ENCODE measurements at places on chromosomes 5 and 9.

GRCh38 chr5:172149073-172149472, 39.0 kb downstream of the STK10 start:
- peak; percentile 70 for DNase-seq

- no peak for DNase-seq
Observed at GRCh38 chr9:10274988-10275387, 337.8 kb downstream of the PTPRD start.

DNA sequence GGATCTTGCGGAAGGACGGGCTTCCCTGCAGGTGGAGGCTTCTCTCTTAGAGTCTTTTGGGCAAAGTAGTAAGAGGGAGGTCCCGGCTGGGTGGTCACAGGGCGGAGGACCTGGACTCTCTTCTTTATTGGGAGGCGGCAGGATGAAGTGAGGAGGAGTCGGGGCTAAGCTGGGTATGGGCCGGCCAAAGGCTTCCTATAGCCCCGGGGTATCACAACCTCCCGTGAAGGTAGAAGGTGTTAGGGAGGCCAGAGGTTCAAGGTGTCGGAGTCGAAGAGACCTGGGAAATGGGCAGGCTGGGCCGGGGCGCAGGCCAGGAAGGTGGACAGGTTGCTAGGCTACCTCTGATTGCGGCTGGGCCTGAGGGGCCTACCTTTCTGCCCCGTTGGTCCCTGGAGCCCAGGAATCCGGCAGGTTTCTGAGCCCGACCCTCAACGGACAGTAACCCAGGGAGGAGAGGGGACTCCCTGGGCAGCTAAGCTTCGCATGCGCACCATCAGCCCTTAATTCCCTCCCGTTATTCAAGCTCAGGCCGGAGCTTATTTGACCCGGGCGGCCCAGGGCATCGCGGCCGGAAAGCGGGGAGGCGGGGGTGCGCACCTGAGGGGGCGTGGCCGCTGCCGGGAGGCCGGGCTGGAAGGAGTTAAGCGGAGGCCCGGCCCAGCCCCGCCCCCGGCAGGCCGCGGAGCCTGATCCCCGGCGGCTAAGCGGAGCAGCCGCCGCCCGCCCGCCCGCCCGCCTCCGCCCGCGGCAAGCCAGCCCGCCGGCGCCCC, at the start of gene TESK1:
TSS of gene TESK1 (plus strand) at position 685 of the 773 bp plus-strand sequence. CDS start 358 bp downstream, outside the sequence.
- peak; percentile 88 for DNase-seq

DNA sequence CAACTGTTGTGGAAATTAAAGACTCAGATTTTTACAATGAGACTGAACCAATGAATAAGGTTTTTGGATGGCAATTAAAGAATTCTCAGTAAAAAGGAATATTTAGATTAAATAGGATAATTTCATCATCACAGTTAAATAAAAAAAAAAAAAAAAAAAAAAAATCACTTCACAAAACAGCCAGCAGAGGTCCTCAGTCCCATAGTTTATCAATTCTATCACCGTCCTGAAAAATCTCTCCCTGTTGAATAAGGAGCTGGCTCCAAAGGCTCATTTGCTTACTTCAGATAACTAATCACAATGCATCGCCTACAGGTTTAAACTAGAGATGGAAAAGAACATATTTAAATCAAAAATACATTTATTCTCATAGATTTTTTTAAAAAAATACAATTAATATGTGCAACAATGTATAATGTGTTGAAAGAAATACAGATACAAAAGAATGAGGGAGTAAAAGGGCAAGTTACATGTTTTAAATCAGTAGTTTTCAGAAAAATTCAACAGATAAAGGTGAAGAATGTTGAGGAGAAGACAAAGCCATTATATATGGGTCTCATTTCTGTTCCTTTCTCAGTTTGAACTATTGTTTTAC, 175.8 kb upstream of the CHD1 start:
- peak; percentile 34 for DNase-seq

- no peak for DNase-seq
Observed at GRCh38 chr9:89309166-89309565, 1.8 kb upstream of the CKS2 start.

DNA sequence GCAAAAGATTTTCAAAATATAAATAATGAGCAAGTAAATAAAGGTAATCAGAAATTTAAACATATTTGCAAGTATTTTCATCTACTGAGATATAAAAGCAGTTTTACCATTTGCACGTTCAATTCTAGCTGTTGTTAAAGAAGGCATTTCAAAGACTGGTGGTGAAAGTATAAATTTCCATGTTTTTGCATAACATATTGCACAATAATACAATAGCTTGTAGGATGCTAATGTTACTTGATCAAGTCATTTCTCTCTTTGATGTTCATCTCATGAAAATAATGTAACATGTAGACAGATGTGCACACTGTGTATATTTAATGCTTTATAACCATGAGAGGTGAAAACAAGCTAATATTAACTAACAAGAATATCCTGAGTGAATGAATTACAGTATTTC, 651.9 kb downstream of the CDH9 start:
- no peak for DNase-seq

DNA sequence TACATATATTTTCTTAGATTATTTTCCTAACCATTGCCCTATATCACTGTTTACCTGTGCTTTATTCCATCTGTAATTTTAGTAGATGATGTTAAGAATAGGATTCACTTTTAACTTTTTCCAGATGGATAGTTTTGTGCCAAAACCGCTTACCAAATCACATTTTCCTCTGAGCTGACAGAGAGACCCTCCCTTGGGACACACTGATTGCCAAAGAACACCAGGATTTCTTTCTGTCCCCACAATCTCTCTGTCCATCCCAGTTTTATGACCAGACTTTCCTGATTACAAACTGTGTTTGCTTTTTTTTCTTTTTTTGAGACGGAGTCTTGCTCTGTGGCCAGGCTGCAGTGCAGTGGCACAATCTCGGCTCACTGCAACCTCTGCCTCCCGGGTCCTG, 81.3 kb upstream of the SPATA31C2 start:
- no peak for DNase-seq

- no peak for DNase-seq
Observed at GRCh38 chr5:88489364-88489763, 220.7 kb upstream of the TMEM161B start.

DNA sequence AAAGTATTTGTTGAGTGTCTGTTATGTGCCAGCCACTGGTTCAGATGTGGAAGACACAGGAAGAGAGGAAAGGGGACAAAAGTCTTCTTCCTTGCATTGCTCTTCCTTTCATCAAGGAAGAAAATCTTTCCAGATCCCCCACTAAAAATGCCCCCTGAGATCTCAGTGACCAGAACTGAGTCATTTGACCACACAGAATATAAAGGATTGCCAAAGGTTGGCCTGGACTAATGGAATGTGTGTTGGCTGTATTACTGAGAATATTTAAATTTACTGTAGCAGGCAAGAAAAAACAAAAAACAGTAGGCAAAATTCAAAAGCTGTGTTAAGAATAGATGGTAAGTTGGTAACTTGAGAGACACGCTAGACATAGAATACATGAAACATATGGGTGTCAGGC, 10.0 kb upstream of the SEPTIN8 start:
- DNase-seq, result peak; percentile 63

DNA sequence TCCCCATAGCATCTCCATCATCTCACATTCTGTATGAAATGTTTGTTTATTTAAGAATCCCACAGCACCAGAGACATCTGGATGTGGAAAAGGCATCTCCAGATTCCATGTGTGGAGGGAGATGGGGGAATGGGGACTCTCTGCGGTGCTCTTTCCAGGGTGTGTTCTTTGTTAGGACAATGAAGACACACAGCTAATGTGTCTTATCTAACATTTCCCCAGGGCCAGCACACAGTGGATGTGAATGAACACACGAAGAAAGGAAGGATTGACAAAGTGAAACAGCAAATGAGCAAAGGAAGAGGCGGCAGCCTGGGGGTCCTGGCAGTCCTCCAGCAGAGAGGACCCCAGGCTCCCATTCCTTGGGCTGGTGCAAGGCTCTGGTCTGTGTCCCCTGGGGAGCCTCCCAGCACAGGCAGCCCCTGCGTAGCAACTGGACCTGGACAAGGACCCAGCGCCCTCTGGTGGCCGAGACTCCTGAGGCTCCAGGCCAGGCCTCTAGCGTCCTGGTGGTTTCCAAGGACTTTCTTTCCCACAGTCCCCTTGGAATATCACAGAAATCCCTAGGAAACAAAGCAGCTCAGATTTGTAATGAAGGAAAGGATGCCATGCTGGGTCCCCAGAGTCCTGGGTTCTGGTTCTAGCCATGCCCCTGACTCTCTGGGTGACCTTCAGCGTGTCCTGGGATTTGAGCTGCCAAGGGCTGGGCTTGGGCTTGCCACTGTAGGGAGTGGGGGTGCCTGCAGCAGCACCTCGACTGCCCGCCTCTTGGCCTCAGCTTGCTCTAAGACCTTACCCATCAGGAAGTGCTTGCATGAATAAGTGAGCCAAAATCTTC, 3.5 kb upstream of the PDLIM7 start:
- DNase-seq, result peak; percentile 89

GRCh38 chr9:129907201-129907600, 71.9 kb downstream of the USP20 start:
- no peak for DNase-seq

- DNase-seq, result no peak
Observed at GRCh38 chr5:90689064-90689463, 130.5 kb downstream of the ADGRV1 start.

- DNase-seq, result no peak
Observed at GRCh38 chr5:138712791-138713190, 40.4 kb upstream of the CTNNA1 start.

GRCh38 chr5:10577371-10578292, 13.8 kb downstream of the ANKRD33B start:
- no peak for DNase-seq

DNA sequence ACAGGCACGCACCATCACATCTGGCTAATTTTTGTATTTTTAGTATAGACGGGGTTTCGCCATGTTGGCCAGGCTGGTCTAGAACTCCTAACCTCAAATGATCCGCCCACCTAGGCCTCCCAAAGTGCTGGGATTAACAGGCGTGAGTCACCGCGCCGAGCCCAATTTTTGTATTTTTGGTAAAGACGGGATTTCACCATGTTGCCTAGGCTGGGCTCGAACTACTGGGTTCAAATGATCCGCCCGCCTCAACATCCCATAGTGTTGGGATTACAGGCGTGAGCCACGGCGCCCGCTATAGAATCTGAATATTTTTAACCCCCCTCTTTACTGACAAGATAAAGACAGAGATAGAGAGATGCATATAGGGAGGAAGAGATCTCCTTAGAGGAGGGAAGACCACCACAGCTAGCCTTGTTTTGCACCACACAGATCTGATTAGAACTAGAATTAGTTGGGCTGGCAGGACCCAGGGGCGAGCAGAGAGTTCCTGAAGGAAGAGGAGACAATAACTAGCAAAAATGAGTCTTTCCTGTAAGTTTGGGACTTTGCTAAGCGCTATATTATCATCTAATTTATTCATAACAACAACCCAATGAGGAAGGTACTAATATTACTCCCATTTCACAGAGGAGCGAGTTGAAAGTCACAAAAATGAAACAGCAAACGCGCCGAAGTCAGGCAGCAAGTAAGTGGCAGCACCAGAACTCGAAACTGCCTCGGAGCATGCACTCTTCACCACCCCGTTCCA, 1.5 kb upstream of the ANKHD1 start:
- DNase-seq, result no peak

GRCh38 chr9:77866878-77867277, 164.7 kb downstream of the GNAQ start:
- no peak for DNase-seq

GRCh38 chr5:56298336-56299090, 65.4 kb upstream of the ANKRD55 start:
- no peak for DNase-seq

GRCh38 chr9:127307802-127308201, 43.2 kb downstream of the GARNL3 start:
- DNase-seq, result no peak

- no peak for DNase-seq
Observed at GRCh38 chr9:96725576-96725975, 52.3 kb downstream of the ZNF510 start.

DNA sequence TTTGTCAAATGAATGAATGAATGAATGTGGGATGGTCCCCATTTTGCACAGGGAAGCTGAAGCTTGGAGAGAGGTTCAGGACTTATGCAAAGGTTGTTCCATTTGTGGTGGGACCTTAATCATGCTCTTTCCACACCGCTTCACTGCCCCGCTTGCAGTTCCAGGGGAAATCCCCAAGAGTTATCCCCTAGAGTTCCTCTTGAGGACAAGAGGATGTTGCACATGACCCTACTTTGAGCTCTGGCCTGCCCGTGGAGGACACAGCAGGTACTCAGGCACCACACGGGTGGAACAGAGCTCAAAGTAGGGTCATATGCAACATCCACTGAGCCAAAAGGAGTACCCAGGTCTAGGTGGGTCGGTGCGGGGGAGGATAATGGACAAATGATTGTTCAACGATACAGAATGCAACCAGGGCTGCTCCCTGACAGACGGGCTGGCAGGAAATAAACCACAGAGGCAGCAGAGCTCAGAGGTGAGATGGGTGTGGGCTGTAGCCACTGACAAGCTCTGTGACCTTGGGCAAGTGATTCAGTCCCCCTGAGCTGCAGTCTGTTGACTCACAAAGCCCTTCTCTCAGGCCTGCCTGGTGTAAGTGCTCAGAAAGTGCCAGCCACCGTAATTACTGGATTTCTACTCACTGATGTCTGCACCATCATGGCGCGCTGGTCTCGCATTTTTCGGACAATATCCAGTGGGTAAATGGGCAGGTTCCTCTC, 60.3 kb upstream of the EPB41L4B start:
- DNase-seq, result no peak

DNA sequence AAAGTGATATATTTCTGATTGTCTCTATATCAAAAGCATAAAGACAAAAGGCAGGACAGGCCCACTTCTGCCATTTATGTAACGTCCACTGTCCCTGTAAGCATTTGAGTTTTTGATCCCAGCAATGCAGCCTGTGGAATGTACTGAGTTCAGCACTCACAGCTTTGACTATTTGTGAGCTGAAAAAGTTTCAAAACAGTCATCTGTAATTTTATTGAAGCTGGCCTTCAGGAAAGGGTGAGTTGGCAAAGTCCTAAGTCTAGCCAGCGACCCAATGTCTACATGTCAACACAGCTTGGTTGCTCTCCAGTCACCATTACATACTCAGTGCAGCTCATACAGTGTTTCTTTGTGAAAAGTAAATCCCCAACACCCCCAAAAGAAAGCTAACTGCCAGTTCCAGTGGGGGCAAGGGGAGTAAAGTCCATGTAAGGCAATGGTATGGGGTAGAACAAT, 9.7 kb downstream of the LIFR start:
- no peak for DNase-seq

GRCh38 chr5:147963948-147964693, 57.8 kb upstream of the C5orf46 start:
- DNase-seq, result no peak

DNA sequence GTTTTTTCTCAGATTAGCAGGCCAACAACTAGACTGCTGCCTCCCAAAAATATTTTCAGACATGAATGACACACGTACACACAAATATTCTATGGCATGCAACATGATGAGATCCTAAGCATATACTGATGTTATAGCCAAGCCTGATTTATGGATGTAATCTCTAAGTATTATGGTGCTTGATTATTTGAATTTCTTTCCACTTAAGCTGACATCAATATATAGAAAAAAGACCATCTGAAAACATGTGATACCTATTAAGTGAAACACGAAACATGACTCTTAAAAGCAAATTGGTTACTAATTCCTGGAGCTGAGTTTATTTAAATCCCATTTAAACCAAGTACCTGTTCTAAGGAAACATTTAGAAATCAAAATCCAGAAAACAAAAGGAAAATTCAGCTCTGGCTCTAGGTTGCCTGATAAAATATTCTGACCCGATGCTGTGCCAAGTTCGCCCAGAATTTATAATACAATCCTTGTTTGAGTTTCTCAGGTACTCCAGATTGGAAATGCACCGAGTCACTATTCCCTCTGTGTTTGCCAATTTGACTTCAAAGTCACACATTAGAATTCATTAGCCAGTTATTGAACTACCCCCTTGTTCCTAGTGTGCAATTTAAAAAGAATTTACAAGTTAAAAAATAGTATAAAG, 548.6 kb downstream of the CSNK1G3 start:
- DNase-seq, result no peak

- DNase-seq, result no peak
Observed at GRCh38 chr9:123104807-123105206, 71.3 kb downstream of the GPR21 start.

Measured in AG08396 (cell line).